Tibial nerve (tissue), 4 donors: ENCODE measurements at places on chromosomes 7 and 10. TPM values are rescaled to one million over a fixed set of nuclear protein-coding genes. Genes with fewer than 3 reads are reported as not detected.

The OR2A5 gene
- not detected for total RNA-seq

- DNase-seq: no peak
Measured at GRCh38 chr10:26983156-26983555, 117.1 kb downstream of the ANKRD26 start.

DNA sequence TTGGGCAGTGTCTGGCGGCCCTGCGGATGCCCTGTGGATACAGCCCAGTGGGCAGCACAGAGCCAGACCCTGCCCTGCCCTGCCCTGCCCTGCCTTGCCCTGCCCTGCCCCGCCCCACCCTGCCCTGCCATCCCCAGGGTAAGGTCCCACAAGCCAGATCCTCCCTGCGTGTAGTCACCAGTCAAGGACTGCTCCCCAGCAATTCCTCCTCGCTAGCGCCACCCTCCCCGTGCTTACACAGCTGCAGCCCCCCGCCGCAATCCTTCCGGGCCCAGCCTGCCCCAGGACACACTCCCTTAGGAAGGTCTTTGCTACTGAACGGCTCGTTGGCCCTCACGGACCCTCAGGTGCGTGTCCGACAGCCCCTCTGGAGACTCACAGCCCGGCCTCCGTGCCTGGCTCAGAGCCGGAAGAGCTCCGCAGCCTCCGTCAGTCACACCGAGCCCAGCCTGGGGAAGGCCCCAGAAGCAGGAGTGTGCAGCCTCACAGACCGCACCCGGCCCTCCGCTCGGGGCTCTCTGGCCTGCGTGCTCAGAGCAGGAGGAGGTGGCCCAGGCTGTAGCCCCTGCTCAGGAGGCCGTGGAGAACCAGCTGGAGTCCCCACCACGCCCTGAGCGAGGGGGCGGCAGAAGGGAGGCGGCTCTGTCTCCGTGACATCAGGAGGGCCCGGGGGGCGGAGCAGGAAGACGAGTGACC lies 68.3 kb downstream of the PWWP2B start:
- DNase-seq: no peak

The CTAGE4 gene
- total RNA-seq: not detected

- no peak for DNase-seq
Measured at GRCh38 chr10:75682649-75683557, 251.5 kb downstream of the LRMDA start.

- DNase-seq: no peak
Measured at GRCh38 chr10:113386005-113386404, 166.8 kb upstream of the HABP2 start.

The CALML3 gene
- total RNA-seq: not detected

GRCh38 chr7:87140271-87140748 lies 11.9 kb upstream of the DMTF1 start:
- DNase-seq: no peak

The MUC12 gene
- total RNA-seq: not detected

- no peak for DNase-seq
Measured at GRCh38 chr7:3408814-3409595, 108.0 kb downstream of the SDK1 start.

The APBB1IP gene
- 9.3 TPM for total RNA-seq

The PRR15 gene
- not detected for total RNA-seq

The SPDYE11 gene
- not detected for total RNA-seq

GRCh38 chr7:133022661-133023060 lies 59.2 kb downstream of the CHCHD3 start:
- no peak for DNase-seq

The SLC13A1 gene
- not detected for total RNA-seq

DNA sequence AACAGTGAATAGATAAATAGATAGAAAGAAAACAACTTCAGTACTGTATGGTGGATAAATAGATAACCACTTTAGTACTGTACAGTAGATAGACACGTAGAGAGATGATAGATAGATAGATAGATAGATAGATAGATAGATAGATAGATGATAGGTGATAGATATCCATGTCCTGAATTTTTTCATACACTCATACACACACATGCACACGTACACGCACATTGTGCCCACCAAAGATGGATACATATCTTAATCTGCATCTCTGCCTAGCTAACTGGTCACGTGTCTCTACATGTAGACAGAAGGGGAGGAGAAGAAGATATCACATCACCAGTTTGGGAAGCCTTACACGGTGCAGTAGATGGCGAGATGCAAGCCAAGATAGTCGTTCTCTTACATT lies 99.2 kb downstream of the ARID5B start:
- DNase-seq: no peak

The VWDE gene
- 2.5 TPM for total RNA-seq

The PPP1R9A gene
- total RNA-seq: 15.7 TPM

DNA sequence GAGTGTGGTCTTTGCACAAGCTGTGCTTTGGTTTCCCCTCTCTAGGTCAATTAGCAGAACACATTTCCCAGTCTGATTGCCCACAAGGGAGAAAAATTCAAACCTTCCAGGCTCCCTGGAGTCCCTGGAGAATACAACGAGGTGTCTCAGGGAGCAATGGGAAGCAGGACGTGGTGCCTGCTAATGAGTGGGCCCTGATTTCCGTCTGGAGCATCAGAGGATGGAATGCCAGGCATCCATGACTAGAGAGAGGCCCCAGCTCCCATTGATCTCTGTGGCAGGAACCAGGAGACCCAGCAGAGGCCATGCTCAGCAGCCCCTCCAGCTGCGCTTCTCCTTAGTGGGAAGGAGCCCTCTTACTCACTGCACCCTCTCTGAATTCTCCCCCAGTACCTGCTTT lies 33.2 kb upstream of the TLX1 start:
- DNase-seq: no peak

DNA sequence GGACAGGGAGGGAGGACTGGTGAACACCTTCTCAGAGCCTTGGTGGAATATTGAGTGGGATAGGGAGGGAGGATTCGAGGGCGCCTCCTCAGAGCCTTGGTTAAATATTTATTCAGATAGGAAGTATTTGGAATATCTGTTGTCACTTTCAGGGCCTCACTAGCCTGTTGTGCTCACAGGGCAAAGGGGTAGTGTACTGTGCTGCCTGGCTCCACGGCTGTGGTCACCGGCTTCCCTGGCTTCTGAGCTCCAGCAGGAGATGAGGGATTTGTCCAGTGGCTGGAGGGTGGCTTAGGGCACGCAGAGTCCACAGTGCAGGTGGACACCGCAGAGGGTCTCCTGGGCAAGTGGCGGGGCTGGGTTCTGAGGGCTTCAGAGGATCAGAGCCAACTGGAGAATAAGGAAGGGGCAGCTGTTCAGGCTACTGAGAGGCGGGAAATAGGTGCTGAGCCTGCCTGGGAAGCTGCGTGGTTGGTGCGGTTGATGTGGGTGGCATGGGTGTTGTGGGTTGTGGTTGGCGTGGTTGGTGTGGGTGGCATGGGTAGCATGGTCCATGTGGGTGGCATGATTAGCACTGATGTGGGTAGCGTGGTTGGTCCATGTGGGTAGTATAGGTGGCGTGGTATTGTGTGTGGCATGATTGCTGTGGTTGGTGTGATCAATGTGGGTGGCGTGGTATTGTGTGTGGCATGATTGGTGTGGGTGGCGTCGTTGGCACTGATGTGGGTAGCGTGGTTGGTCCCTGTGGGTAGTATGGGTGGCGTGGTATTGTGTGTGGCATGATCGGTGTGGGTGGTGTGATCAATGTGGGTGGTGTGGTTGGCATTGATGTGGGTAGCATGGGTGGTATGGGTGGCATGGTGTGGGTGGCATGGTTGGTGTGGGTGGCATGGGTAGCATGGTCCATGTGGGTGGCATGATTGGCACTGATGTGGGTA lies 16.7 kb downstream of the INPP5A start:
- DNase-seq: no peak

The CYP26C1 gene
- total RNA-seq: 0.20 TPM

The FAM241B gene
- 5.7 TPM for total RNA-seq

- DNase-seq: peak; percentile 32
Measured at GRCh38 chr7:3432911-3433310, 131.9 kb downstream of the SDK1 start.

GRCh38 chr7:12553416-12553815 lies 17.1 kb upstream of the SCIN start:
- no peak for DNase-seq

- DNase-seq: no peak
Measured at GRCh38 chr7:35596061-35596460, 98.9 kb downstream of the HERPUD2 start.

DNA sequence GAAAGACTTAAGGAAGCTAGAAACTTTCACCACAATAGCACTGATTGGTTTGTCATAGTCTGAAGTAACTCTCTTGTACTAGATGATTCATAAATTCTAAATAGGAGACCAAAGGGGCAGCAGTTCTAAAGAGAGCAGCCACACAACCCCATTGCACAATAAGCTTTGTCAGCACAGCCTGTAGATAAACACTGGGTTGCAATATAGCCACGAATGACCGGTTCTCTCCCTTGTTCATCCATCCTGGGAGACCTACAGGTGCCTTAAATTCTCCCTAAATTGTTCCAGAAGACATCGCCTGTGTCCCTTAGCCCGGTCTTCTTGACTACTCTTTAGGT lies 167.0 kb downstream of the SNX13 start:
- peak; percentile 22 for DNase-seq

The ABCF2 gene
- 34.3 TPM for total RNA-seq

GRCh38 chr7:151198945-151199848 lies 11.1 kb downstream of the H2BK1 start:
- no peak for DNase-seq

The ADARB2 gene
- 18.0 TPM for total RNA-seq
